Activated CD4-positive, alpha-beta T cell treated with anti-CD3 and anti-CD28 coated beads, Interleukin-2, amount 10 ng/mL, durations not matched to agents 7 days and 5 days (primary cell): ENCODE measurements at places on chromosomes 16 and 17. TPM values are rescaled to one million over a fixed set of nuclear protein-coding genes. Genes with fewer than 3 reads are reported as not detected.

The OR1A2 gene
- total RNA-seq, result not detected

The CRK gene
- total RNA-seq, result 17.5 TPM

The CCDC200 gene
- not detected for total RNA-seq

The FLII gene
- 328 TPM for total RNA-seq

The C1QTNF8 gene
- not detected for total RNA-seq

The NECAB2 gene
- not detected for total RNA-seq

The BLMH gene
- 52.7 TPM for total RNA-seq

The PKMYT1 gene
- 151 TPM for total RNA-seq

The TPPP3 gene
- total RNA-seq, result not detected

The MYH3 gene
- 5.5 TPM for total RNA-seq

The TNFRSF17 gene
- total RNA-seq, result not detected

DNA sequence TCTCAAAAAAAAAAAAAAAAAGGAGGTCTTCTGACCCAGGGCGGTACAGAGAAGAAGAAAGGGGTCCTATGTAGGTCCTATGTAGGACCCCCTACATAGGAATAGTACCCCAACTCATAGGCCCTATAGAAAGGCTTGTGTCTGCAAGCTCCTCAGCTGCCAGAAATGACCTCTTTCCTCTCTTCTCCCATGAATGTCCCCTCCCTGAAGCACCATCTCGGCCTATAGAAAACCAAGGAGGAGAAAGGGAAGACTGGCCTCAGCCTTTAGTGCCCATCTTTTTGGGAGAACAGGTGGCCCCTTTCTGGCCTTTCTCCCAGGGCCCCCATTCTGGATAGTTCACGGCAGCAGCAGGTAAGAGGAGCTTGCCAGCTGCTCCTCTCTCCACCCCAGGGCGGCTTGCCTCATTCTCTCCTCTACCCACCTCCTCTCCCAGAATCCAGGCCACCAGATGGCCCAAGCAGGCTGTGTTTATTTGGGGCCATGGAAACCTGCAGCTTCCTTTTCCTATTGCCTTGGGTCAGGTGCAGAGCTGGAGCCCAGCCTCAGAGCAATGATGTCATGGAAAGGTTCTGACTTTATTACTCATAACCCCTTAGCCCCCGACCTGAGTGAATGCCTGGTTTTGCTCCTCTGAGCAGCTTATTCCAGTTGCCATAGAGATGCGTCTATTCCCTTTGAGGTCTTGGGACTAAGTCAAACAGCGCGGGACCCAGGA, 1.6 kb upstream of the MRPL58 start:
- peaks cover 30% of the 10 kb centered on the region for H3K4me1 ChIP-seq
- H3K27me3 ChIP-seq, result peaks cover 2% of the 10 kb centered on the region
- H3K27ac ChIP-seq, result peak overlapping the region; percentile 46
- H3K4me3 ChIP-seq, result peak overlapping the region; percentile 36
- DNase-seq, result no peak

DNA sequence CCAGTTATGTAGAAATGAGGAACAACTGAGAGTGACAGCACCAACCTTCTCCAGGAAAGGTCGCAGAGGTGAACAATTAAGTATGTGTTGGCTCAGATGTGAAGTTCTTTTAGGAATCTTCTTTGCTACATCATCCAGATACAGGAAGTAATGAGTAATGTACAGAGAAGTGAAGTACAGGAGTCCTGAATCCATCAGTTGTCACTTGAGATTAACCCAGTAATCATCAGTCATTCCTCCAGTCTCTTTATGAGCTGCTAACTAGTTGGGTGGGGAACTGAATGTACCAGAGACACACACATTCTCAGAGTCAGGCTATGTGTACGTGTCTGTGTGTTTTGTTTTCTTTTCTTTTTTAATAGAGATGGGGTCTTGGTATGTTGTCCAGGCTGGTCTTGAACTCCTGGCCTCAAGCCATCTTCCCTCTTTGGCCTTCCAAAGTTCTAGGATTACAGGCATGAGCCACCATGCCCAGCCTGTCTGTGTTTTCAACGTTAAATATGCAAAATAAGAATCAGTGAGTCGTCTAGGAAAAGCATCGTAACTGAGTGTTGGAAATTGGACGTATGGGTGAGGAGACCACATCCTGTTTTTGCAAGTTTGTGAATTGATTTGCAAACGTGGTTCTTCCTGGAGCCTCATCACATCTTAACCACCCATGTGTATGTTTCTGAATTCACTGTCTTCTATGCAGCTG, 19.9 kb downstream of the ZNF200 start:
- DNase-seq, result peak; percentile 65
- peak overlapping the region; percentile 36 for H3K4me3 ChIP-seq
- H3K27me3 ChIP-seq, result no peaks in the 10 kb centered on the region
- H3K36me3 ChIP-seq, result peaks cover 46% of the 10 kb centered on the region
- H3K4me1 ChIP-seq, result peaks cover 42% of the 10 kb centered on the region
- peak overlapping the region; percentile 98 for H3K27ac ChIP-seq

DNA sequence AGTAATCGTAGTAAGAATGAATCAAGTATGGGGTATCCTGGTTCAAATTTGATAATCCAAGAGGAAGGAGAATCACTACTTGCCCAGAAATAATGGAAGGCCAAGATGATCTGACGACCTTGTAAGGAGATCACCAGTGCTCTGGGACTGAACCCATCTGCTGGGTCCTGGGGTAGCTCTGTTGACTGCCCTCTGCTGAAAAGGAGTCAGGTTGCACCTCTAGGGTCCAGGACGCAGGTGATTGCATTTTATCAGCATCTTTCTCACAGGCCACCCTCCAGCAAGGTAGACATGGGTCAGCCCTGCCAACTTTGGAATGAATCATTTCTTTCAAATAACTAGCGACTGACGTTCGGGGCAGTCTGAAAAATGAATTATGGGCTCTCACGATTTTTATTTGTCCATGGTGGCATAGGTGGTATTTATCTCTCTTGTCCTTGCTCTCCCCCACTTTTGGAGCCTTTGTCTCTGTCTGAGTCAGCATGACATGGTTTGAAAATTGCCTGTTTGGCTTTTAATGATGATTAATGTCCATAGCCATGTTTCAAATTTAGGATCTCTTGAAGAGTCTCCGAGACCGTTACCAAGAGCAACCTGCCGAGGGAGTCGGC, 163.7 kb downstream of the MSI2 start:
- peaks cover 13% of the 10 kb centered on the region for H3K4me1 ChIP-seq
- no peaks in the 10 kb centered on the region for H3K36me3 ChIP-seq
- H3K4me3 ChIP-seq, result no peak overlapping the region
- no peaks in the 10 kb centered on the region for H3K27me3 ChIP-seq

DNA sequence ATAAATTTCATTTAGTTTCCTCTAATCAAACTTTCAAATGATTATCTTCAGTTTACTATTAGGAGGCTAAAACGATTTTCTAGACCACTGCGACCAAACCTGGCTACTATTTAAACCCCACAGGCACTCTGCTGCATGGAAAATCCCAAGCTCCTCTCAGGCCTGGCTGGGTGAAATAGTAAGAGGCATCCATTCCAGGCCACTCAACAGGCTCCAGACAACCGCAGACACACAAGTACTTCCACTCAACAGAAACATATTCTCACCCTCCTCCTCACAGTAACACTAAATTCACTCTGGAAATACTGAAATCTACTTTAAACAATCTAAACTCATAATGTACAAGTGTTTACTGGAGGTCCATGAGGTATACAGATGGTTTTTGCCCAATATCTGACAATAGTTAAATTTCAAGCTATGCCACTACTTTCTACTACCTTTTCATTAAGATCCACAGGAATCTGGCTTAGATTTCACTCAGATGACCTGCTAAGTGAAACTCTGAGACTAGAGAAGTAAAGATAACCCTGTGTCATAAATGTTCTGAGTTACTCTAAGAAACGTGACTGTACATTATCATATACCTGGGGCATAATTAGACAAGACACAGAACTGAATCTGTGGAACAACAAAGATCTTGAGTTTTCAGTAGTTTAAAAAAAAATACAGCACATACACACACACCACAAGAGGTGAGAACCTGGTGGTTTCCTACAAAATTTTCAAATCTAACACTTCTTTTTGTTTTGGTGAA, 10.4 kb downstream of the VPS53 start:
- H3K27ac ChIP-seq, result no peak overlapping the region
- H3K4me3 ChIP-seq, result no peak overlapping the region
- peaks cover 5% of the 10 kb centered on the region for H3K4me1 ChIP-seq

GRCh38 chr16:55760310-55761001, 72.4 kb downstream of the CES1 start:
- DNase-seq, result no peak
- no peak overlapping the region for H3K4me3 ChIP-seq
- H3K27me3 ChIP-seq, result peaks cover 3% of the 10 kb centered on the region

DNA sequence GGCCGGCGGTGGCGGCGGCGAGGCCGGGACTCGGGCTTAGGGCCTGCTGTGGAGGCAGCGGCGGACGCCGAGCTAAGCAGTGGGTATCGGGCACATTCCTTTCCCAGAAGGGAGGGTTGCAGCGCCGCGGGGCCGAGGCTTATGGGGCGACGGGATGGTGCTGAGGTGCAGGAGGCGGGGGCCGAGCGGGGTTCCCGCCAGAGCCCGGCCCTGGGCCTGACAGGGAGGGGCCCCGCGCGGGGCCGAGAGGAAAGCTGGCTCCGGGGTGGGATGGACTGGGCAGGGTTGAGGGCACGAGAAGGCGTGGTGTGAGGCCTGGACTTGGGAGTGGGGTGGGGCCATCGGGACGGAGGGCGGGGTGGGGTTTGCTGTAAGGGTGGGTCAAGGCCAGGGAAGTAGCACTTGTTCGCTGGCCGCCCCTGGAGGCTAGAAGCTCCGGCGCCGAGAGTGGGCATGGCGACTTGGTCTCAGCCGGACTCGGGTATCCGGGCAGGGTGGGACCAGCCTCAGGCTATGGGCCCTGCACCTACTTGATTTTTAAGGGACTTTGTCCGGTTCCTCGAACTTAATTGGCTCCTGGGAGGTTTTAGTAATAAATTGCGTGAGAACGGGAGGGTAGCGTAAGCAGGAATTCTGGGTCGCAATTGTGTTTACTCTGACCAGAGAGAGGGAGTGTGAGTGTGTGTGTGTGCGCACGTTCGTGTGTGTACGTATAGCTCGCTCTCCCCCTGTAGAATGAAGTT, 396 bp downstream of the NFE2L1 start:
- H3K27me3 ChIP-seq, result no peaks in the 10 kb centered on the region
- H3K4me3 ChIP-seq, result peak overlapping the region; percentile 97
- peak; percentile 33 for DNase-seq
- peak overlapping the region; percentile 94 for H3K27ac ChIP-seq
- peaks cover 61% of the 10 kb centered on the region for H3K4me1 ChIP-seq

DNA sequence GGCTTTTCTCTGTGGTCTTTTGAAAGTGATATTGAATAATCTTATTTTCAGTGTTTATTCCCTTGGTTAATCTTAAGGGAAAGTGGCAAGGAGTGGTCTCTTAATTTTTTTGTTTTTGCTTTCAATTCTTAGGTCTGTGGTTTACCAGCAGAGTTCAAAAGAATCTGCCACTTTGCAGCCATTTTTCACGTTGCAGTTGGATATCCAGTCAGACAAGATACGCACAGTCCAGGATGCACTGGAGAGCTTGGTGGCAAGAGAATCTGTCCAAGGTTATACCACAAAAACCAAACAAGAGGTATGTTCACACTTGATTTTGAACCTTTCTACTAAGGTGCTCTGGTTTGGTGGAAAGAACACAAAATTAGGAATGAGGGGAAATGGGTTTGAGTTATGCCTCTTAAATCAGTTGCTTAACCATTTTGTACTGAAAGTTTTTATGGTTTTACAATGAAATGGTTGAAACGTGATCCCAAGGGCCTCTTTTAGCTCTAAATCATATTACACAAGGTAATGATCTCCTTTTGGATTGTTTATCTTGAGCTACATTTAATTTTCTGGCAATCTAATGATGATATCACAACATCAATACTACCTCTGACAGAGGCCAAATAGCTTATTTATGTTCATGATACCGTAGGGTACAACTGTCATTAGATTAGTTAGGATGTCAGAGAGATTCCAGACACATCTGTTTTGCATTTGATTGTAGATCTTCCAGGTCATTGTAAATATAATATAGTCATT, 51.6 kb upstream of the CRISPLD2 start:
- peaks cover 74% of the 10 kb centered on the region for H3K36me3 ChIP-seq
- H3K4me1 ChIP-seq, result peaks cover 57% of the 10 kb centered on the region
- DNase-seq, result peak; percentile 46
- H3K27ac ChIP-seq, result peak overlapping the region; percentile 88
- H3K27me3 ChIP-seq, result no peaks in the 10 kb centered on the region

GRCh38 chr16:68749432-68749831, 12.3 kb downstream of the CDH1 start:
- peaks cover 20% of the 10 kb centered on the region for H3K4me1 ChIP-seq
- no peaks in the 10 kb centered on the region for H3K27me3 ChIP-seq
- H3K36me3 ChIP-seq, result no peaks in the 10 kb centered on the region

DNA sequence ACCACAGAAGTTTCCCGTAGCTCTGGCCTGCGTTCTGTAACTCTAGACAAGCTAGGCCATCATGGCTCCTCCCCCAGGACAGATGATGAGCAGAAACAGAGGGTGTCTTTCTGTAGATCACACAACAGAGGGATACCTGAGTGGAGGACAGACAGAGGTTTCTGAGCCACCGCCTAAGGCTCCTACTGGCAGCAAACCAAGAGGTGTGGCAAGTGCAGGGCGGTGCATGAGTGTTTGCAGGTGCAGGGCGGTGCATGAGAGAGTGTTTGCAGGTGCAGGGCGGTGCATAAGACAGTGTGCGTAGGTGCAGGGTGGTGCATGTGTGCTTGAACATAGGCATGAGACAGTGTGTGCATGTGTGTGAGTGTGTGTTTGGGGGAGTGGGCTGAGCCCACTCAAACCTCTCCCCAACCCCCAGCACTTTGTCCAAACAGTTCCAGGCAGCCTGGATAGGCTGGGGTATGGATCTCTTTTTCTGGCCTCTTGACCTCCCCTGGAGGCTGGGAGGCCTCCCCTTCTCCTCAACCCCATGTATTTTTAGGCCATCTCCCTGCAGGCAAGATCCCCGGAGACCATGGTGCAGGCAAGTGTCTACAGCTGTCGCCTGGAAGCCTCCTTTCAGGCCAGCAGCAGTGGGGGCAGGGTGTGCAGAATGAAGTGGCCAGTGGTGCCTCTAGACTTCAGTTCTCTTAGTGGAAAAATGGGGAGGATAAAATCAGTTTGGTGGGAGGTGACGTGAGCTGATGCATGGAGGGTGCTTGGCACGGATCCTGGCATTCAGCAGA, 53.4 kb upstream of the CBX4 start:
- H3K27ac ChIP-seq, result no peak overlapping the region
- no peaks in the 10 kb centered on the region for H3K36me3 ChIP-seq
- DNase-seq, result no peak
- no peak overlapping the region for H3K4me3 ChIP-seq
- peaks cover 12% of the 10 kb centered on the region for H3K27me3 ChIP-seq
- no peaks in the 10 kb centered on the region for H3K4me1 ChIP-seq

GRCh38 chr17:4005296-4006164, 41.3 kb upstream of the ATP2A3 start:
- peaks cover 23% of the 10 kb centered on the region for H3K36me3 ChIP-seq
- H3K27ac ChIP-seq, result no peak overlapping the region
- DNase-seq, result no peak
- H3K4me1 ChIP-seq, result peaks cover 5% of the 10 kb centered on the region
- H3K27me3 ChIP-seq, result peaks cover 6% of the 10 kb centered on the region
- H3K4me3 ChIP-seq, result no peak overlapping the region

GRCh38 chr17:80789356-80789902, 202.2 kb upstream of the CHMP6 start:
- H3K27me3 ChIP-seq, result no peaks in the 10 kb centered on the region
- H3K4me3 ChIP-seq, result peak overlapping the region; percentile 83
- peaks cover 71% of the 10 kb centered on the region for H3K36me3 ChIP-seq
- DNase-seq, result peak; percentile 29
